ENCODE measurements at places on chromosomes 12 and 14.

- no peak for DNase-seq
Observed at GRCh38 chr12:34289431-34290380, 267.4 kb downstream of the ALG10 start.

DNA sequence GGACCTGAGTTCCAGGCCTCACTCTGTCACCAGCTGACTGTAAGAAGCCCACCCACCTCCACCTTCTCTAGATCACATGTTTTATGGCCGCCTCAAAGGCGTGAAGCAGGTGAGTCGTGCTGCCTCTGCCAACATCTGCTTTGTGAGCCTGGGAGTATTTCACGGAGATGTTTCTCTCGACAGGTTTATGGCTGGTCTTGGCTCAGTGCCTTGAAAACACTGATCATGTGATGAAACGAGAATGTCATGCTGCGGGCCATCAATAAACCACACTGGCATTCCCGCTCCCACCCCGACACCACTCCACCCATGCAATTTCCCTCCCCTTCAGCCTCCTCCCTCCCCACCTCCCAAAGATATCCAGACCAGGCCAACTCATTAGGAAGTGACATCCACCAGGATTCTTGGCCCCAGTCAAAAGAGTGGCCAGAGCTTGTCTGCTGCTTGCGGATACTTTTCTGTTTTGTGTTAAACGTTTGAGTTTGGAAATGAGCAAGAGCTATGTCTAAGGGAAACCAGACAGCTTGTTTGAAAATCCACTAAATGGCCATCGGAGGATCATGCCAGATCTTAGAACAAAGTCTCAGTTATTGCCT, 53.8 kb upstream of the NTF3 start:
- no peak for DNase-seq

DNA sequence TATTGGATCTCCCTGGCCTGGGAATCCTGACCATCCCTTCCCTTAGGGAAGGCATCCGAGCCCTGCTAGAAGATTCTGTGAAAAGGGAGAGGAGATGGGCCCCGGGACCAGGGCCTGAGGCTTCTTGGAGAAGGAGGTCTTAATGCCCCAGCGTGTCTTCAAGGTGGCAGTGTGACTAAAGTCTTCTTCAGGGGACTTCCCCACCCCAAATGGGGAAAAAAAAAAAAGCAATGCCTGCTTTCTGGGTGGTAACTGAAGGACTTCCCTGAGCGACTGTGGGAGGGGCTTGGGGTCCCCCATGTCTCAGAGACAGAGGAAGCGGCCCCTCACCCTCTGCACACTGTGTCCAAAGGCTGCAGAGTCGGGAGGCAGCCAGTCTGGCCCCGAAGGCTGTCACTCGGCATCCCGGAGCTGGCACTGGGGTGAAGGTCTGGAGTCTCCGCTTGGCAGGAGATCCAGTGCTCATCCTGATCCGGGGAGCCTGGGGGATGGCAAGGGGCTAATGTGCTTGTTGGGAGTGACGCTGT, 7.8 kb upstream of the PGF start:
- DNase-seq = no peak

GRCh38 chr12:131764738-131765137, 53.8 kb downstream of the SFSWAP start:
- no peak for DNase-seq

DNA sequence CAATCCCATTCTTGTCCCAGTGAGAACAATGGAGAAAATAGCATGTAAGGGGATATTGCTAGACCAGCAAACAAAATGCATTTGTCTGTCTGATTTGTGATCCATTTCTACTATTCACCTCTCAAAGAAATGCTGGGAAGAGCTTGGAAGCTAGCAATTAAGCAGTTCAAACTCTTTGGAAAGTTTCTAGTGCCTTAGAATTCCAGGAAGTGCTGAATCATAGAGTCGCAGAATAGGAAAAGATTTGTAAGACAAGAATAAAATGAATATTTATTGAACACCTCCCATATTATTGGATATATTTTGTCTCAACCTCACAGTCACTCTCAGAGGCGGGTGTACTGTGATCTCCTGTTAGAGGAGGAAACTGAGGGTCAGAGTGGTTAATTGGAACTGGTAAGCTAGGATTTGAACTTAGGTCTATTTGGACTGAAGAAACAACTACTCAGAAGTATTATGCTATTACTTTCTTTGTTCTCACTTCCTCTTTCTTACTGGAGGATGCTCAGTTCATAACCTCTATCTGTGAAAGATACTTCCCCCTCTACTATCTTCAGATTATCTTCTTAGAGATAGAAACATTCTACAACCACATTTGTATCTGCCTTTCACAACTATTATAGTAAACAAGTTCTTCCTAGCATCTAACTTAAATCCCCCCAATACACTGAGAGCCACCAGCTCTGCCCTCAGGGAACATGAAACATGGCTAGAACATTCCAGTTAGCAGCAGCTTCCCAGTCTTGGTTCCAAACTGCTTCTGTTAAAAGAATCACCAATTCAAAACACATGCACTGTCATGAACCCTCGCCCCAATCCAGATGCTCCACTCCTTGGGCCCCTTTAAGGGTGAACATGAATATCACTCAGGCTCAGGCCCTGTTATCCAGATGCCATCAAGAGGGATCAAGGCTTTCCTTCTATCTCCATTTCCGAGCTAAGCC, 64.2 kb downstream of the DRAM1 start:
- DNase-seq = peak; percentile 65

GRCh38 chr14:26730929-26731618, 133.2 kb upstream of the NOVA1 start:
- peak; percentile 24 for DNase-seq

GRCh38 chr14:88993946-88994345, 169.5 kb downstream of the TTC8 start:
- DNase-seq = no peak

DNA sequence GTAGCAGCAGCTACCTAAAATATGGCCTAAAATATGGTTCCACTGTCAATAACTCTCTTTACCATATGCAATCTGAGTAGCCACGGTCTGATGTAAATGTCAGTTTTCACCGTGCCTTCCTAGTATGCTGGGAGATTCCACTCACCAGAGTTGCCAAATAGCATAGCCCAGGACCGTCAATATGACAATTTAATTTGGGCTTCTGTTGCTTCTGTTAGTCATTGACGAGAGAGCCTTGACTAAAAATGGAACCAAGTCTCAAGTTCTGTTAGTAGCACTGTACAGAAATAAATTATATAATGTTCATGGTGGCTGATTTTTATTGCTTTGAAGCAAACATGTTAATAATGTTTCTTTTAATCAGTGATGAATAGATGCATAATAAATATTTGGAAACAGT, 348.4 kb downstream of the BCAT1 start:
- no peak for DNase-seq

GRCh38 chr12:105221583-105222283, 14.2 kb downstream of the APPL2 start:
- peak; percentile 21 for DNase-seq

- no peak for DNase-seq
Observed at GRCh38 chr12:17028348-17028747, 422.4 kb upstream of the LMO3 start.

GRCh38 chr12:8699714-8700113, 1.9 kb downstream of the RIMKLB start:
- DNase-seq = peak; percentile 60

GRCh38 chr12:23236811-23237210, 611.8 kb downstream of the ETNK1 start:
- no peak for DNase-seq

DNA sequence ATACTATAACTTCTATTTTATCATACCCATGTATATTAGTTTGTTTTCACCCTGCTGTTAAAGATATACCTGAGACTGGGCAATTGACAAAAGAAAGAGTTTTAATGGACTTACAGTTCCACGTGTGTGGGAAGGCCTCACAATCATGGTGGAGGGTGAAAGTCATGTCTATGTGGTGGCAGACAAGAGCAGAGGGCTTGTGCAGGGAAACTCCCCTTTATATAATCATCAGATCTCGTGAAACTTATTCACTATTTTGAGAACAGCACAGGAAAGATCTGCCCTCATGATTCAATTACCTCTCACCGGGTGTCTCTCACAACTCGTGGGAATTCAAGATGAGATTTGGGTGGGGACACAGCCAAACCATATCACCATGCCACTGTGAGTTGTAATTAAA, 135.8 kb downstream of the SYNE2 start:
- DNase-seq = no peak

Measured in hematopoietic multipotent progenitor cell treated with erythropoietin and hydrocortisone succinate and interleukin-3 and kit ligand, for 4 days (in vitro differentiated cells).